ENCODE measurements at places on chromosomes 7 and 10. TPM values are rescaled to one million over a fixed set of nuclear protein-coding genes. Genes with fewer than 3 reads are reported as not detected.

DNA sequence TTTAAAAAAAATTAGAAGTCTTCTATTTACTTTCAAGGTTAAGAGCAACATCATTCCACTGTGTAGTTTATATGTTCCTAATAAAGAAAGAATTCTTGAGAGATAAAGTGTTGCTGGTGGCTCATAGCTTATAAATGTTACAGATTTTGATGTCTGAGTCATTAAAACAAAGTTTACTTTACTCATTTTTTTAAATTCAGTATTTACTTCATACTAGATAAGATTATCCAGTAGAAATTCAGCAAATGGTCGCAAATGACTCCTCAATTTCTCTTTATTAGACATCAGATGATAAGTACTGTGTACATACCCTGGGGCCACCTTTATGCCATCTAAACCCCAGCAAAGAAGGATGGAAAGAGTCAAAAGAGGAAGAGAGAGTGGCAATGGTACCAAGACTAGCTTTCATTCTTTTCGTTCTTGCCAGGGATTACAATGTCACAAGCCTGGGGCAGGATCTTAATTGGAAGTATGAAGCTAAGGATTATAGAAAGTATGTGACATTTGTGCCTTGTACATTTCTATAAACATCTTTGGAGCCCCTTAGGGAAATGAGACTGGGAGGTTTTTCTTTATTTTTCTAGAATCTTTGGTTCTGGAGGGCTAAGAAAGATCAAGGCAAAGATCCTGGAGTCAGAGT lies 206.1 kb downstream of the CHRM2 start:
- no peak for DNase-seq
- H3K36me3 ChIP-seq: no peaks in the 10 kb centered on the region
- no peaks in the 10 kb centered on the region for H3K27me3 ChIP-seq
- no peak overlapping the region for H3K4me3 ChIP-seq
- no peak overlapping the region for H3K27ac ChIP-seq

The SMO gene
- total RNA-seq: not detected

DNA sequence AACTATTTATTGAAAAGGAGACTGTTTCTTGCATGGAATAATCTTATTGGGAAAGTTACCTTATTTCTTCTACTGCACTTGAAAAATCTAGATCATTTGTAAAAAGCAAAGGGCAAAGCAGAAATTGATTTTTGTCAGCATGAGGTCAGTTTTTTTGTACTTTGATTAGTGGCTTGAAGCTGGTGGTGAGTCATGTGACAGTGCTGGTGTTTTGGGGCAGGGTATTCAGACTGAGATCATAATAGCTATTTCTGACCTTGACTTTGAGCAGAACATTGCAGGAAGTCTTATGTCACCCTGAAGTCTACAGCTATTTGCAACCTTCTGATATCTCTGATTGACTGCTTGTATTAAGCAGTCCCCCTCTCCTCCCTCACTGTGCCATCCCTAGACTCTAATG lies 66.3 kb upstream of the SORCS3 start:
- no peak overlapping the region for H3K4me3 ChIP-seq
- H3K27me3 ChIP-seq: peaks cover 12% of the 10 kb centered on the region
- H3K4me1 ChIP-seq: no peaks in the 10 kb centered on the region
- no peaks in the 10 kb centered on the region for H3K36me3 ChIP-seq
- DNase-seq: no peak
- no peak overlapping the region for H3K27ac ChIP-seq

The PON3 gene
- not detected for total RNA-seq

- H3K27ac ChIP-seq: peak overlapping the region; percentile 48
- peaks cover 3% of the 10 kb centered on the region for H3K27me3 ChIP-seq
- H3K4me3 ChIP-seq: no peak overlapping the region
- no peaks in the 10 kb centered on the region for H3K36me3 ChIP-seq
Measured at GRCh38 chr7:102874166-102874829, 38.5 kb upstream of the LRRC17 start.

The MMD2 gene
- not detected for total RNA-seq

DNA sequence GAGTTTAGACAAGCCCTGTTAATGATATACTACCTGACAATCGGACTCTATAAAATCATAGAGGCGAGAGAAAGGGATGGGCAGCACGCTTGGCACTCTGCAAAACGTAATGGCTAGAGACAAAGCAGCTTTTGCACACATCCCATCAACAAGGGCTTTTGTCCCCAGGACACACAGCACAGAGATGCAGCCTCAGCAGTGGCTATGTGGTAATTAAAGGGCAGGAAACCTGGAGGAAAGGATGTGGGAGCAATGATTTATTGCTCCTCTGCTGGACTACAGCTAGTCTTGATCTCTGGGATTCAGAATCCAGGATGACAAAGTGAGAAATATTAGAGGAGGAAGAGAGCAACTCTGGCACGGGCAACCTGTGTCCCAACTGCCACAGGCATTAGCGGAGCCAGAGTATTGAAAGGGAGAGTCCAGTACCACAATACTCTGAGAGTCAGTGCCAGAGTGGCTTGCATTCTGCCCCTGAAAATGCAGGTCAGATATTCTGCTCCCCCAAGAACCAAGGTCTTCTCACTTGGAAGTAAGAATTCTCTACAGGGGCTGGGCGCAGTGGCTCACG lies 96.5 kb downstream of the ARMH3 start:
- no peaks in the 10 kb centered on the region for H3K4me1 ChIP-seq
- H3K27ac ChIP-seq: no peak overlapping the region
- H3K4me3 ChIP-seq: no peak overlapping the region
- no peaks in the 10 kb centered on the region for H3K27me3 ChIP-seq
- no peak for DNase-seq

The RASA4B gene
- 23.2 TPM for total RNA-seq

GRCh38 chr10:32943395-32943794 lies 14.6 kb downstream of the ITGB1 start:
- no peaks in the 10 kb centered on the region for H3K27me3 ChIP-seq
- peaks cover 26% of the 10 kb centered on the region for H3K4me1 ChIP-seq
- H3K27ac ChIP-seq: no peak overlapping the region
- H3K36me3 ChIP-seq: peaks cover 5% of the 10 kb centered on the region

The C10orf143 gene
- 5.5 TPM for total RNA-seq

DNA sequence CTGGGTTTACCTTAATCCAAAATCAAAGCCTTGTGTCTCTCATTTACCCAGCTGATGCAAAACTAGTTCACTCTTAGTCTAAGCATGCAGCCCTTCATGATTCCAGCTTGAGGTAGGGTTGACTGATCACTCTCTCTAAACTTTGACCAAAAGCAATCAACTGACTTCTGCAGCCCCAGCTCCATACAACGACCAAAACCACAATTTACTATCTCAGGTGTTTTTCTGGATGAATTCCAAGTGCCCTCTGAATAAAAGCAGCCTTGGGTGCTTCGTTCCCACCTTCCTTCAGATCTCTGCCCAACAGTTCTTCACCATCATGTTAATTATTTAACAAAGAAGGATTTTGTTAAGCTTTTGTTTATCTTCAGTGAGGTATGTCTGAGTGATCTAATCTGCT lies 62.6 kb downstream of the CCDC6 start:
- no peak for DNase-seq

DNA sequence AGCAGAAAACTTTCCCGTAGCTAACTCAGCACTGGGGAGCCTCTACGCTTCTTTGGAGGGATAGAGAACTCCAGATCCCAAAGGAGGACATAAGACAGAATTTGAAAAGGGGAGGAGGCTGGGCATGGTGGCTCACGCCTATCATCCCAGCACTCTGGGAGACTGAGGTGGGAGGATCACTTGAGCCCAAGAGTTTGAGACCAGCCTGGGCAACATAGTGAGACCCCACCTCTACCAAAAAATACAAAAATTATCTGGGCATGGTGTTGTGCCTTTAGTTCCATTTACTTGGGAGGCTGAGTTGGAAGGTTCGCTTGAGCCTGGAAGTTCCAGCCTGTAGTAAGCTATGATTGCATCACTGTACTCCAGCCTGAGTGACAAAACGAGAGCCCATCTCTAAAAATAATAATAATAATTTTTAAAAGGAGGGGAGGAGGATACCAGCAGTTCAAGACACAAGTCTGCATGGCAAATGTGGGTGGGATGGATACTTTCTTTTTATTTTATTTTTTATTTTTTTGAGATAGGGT lies 165.9 kb upstream of the SH2B2 start:
- H3K27me3 ChIP-seq: no peaks in the 10 kb centered on the region
- peaks cover 5% of the 10 kb centered on the region for H3K36me3 ChIP-seq
- H3K27ac ChIP-seq: no peak overlapping the region
- no peak overlapping the region for H3K4me3 ChIP-seq

- H3K27ac ChIP-seq: no peak overlapping the region
- no peak for DNase-seq
- H3K36me3 ChIP-seq: no peaks in the 10 kb centered on the region
- H3K4me3 ChIP-seq: no peak overlapping the region
Measured at GRCh38 chr10:79401015-79401921, 44.2 kb downstream of the ZCCHC24 start.

DNA sequence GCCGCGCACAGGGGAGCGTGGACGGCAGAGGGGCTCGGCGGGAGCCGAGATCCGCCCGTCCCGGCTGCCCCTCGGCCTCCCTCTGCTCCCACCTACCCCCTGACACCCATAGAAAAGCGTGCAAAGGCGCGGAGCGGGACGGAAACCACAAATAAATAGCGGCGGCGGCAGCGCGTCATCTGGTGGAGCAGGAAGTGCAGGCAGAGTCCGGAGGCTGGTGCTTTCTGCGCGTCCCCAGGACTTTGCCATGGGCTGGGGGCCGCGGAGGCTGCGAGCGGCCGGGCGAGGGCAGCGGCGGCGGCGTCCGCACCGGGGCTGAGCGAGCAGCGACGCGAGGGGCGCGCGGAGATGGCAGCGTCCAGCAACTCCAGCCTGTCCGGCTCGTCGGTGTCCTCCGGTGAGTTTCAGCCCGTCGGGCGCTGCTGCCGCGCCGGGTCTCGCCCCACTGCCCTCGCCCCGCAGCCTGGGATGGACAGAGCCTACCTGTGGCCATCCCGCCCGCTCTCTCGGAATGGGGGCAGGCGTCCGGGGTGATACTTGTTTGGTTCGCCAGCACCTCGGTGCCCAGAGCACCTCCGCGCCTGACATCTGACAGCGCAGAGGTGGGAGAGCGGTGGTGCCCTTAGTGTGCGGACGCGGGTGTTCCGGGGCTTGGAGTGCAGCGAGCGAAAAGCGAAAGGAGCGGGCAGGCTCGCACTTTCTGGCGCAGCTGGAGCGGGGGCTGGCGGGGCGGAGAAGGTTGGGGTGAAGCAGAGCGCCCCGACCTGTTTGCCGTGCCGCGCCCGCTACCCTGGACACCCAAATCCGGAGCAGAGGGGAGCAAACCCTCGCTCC lies at the start of gene CHN2:
Gene CHN2, plus strand, starts transcription at position 182 of the 834 bp plus-strand sequence.
- peaks cover 71% of the 10 kb centered on the region for H3K27me3 ChIP-seq
- peak within 1 kb of the TSS; percentile 83 for H3K27ac ChIP-seq
- H3K4me1 ChIP-seq: peaks cover 27% of the 10 kb centered on the region
- DNase-seq: peak; percentile 62
- no peaks in the 10 kb centered on the region for H3K36me3 ChIP-seq

The INA gene
- total RNA-seq: 0.10 TPM

DNA sequence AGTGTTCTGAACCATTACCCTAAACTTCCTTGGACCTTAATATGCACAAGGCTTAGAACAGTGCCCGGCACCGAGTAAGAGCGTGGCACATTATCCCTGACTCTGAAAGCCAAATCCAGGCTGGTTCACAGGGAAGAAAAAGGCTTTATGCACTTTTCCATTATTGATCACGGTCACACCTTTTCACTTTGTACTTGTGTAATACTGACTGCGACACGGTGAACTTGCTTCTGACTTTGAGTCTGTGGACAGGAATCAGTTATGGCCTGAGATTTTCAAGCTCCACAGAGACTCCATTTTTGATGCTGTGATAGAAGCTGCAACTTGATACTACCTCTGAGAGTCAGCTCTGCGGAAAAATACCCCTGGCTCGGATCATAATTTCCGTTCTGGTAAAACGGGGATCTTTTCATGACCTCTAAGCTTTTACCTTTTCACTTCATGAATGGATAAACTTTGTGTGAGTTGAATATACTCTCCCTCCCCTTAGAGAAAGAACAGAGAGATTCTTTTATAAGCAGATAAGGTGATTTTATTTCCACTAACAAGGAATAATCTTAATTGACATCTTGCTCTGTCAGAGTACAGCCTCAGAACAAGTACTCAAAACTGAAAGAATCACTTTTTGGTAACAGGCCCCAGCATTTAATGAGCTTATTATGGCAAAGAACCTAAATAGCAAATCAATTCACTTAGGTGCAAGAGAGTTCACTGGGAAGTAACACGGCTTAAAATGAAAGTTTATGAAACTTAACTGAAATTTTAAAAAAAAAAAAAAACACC lies 88.8 kb downstream of the ELMO1 start:
- no peak for DNase-seq
- no peaks in the 10 kb centered on the region for H3K27me3 ChIP-seq
- H3K4me3 ChIP-seq: peak overlapping the region; percentile 8

- no peaks in the 10 kb centered on the region for H3K27me3 ChIP-seq
- H3K4me1 ChIP-seq: peaks cover 13% of the 10 kb centered on the region
- no peak for DNase-seq
- peaks cover 50% of the 10 kb centered on the region for H3K36me3 ChIP-seq
- H3K27ac ChIP-seq: no peak overlapping the region
- H3K4me3 ChIP-seq: no peak overlapping the region
Measured at GRCh38 chr10:58393317-58393716, 8.1 kb downstream of the TFAM start.

GRCh38 chr7:114962441-114962840 lies 40.5 kb downstream of the MDFIC start:
- no peaks in the 10 kb centered on the region for H3K27me3 ChIP-seq
- H3K4me1 ChIP-seq: peaks cover 31% of the 10 kb centered on the region
- H3K36me3 ChIP-seq: peaks cover 54% of the 10 kb centered on the region
- H3K4me3 ChIP-seq: no peak overlapping the region
- DNase-seq: no peak

The ADIRF gene
- not detected for total RNA-seq

GRCh38 chr10:124315591-124316270 lies 103.0 kb downstream of the OAT start:
- no peak for DNase-seq
- H3K27me3 ChIP-seq: no peaks in the 10 kb centered on the region
- H3K27ac ChIP-seq: no peak overlapping the region

GRCh38 chr7:91165006-91165845 lies 99.0 kb upstream of the FZD1 start:
- H3K36me3 ChIP-seq: no peaks in the 10 kb centered on the region
- no peak overlapping the region for H3K4me3 ChIP-seq
- H3K27ac ChIP-seq: no peak overlapping the region
- H3K4me1 ChIP-seq: no peaks in the 10 kb centered on the region
- DNase-seq: no peak
- H3K27me3 ChIP-seq: no peaks in the 10 kb centered on the region

The OR2A1 gene
- total RNA-seq: 0.17 TPM

GRCh38 chr10:82908751-82909150 lies 1033.8 kb downstream of the NRG3 start:
- H3K27ac ChIP-seq: no peak overlapping the region
- H3K4me3 ChIP-seq: no peak overlapping the region
- no peaks in the 10 kb centered on the region for H3K27me3 ChIP-seq

DNA sequence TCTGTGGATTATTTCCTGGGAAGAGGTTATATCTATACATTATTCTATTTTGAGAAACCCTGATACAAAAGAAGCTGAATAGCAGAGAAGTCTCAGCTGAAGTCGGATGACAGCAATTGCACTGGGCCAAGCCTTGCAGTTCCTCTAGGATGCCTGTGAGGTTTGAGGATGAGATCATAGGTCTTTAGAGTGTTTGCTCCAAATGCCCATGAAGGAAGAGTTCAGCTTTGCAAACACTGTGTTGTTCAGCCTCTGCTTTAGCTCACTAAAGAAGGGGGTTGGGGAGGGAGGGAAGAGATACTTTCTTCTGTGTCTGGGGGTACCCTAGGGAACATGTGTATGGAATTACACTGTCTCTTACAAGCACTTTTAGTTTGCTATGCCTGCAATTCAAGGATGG lies 282.5 kb upstream of the NRP1 start:
- no peak for DNase-seq
- H3K36me3 ChIP-seq: no peaks in the 10 kb centered on the region
- H3K4me3 ChIP-seq: no peak overlapping the region
- no peaks in the 10 kb centered on the region for H3K27me3 ChIP-seq
- no peak overlapping the region for H3K27ac ChIP-seq
